ENCODE measurements at places on chromosomes 2 and 18.

DNA sequence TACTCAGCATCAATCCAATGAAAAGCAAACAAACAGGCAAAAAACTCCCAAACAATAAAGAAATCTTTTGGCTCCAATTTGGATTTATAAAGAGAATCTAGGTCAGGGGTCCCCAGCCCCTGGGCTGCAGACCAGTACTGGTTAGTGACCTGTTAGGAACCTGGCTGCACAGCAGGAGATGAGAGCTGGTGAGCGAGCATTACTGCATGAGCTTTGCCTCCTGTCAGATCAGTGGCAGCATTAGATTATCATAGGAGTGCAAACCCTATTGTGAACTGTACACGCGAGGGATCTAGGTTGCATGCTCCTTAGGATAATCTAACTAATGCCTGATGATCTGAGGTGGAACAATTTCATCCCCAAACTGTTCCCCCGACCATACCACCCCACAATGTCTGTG is 102.2 kb downstream of the KIAA1328 start:
- DNase-seq: no peak

DNA sequence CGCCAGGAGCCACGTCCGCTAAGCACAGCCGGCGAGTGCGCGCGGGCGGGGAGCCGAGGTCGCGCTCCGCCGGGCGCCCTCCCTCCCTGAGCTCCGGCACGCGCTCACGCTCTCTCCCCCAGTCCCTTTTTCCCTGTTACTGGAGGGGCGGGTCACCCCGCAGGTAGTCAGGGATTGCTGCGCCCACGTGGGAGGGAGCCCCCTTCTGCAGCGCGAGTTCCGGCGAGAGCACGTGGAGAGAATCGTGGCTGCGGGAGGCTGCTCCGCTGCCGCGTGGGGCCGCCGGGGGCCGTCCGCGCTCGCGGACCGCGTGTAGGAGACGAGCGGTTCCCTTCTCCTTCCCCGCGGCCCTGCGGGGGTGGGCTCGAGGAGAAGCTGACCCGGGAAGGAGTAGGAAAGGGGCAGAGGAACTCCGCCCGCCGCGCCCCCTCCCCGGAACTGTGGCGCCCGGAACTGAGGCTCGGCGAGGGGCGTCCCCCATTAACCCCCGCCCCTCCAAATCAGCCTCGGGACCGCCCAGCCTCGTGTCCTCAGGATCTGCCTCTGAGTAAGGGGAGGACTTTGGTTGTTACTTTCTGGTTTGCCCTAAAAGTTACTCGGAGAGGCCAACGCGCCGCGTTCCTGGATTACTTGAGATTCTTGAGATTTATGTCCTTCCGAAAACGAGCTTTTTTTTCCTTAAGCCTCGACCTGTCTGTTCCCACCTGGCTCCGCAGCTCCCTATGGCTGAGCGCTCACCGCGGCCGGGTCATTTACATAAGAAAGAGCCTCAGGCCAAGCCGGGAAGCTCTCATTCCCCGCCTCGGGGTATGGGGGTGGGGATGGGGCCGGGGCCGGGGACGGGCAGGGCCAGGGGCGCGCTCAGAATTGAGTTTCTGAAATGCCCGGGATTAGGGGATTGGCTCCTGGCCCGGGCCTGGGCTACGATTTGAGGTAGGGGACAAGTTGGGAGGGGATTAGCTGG is 1.1 kb downstream of the HK2 start:
- DNase-seq: peak; percentile 39

- peak; percentile 15 for DNase-seq
Observed at GRCh38 chr18:63342206-63342605, 22.6 kb upstream of the BCL2 start.

DNA sequence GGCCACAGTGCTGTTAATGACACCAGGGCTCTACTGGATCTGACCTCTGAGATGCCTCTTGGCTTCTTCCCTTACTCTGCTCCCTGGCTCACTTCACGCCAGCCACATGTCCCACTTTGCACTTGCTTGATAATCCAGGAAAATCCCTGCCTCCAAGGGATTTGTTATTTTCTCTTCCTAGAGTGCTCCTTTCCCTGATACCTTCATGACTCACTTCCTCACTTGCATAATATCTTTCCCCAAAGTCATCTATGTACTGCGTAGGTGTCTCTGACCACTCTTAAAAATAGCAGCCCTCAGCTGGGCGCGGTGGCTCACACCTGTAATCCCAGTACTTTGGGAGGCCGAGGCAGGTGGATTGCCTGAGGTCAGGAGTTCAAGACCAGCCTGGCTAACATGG is 572.3 kb downstream of the PLCL1 start:
- DNase-seq: no peak

DNA sequence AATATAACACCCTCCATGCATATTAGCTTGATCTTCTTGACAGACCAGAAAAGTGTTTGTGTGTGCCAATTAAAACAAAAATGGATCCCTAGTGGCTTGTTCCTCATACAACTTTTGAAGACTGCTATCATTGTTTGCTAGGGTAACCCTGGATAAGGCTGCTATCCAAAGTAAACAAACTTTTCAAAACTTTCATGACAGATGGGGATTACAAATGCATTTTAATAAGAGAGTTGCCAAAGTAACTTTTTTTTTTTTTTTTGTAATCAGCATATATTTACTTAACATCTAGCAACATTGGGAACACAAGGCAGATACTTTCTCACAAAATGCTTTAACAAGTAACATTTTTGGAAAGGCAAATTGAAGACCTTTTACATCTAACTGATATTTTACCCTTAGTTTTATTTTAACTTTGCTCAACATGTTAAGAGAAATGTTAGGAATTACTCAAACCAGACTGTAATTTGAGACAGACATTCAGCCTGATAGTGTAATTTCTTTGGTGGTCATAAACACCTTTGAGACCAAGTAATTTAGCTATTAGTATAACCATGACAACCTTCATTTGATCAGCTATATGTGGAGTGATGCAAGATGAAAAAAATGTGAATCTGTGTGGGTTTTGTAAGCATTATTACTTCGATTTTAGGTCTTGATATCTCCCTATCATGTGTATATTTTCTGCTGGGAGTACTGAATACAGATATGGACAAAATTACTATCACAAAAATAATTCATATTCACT is 300.9 kb downstream of the ARHGAP15 start:
- no peak for DNase-seq

DNA sequence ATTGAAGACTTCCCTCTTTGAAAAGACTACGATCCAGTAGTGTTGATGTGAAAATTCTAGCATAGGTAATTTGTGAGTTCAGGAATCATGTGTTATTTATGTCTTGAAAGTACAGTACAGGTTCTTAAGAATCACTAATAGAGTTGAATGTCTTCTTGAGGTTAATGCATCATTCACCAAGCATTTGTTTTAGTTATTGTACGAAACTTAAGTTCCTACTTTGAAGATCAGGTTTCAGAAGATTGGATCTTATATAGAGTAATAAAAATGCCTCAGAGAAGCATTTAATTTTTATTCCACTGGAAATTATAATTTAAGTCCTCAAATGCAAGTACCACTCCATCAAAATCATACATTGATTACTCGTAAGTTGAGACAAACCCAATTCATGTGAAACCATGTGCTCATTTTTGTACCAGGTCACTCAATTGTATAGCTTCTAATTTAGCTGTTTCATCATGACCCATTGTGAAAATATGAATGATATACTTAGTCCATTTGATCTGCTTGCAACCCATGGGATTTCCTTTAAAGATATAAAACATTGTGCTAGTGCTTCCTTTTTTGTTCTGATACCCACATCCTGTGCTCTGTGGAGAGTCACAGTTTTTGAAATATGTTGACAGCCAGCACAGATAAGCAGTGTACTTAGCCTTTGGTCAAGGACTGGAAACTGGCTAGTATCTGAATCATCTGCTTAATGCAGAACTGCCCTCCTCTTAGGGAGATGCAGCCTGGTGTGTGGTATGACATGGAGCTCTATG is 22.5 kb upstream of the RAB27B start:
- peak; percentile 14 for DNase-seq

- no peak for DNase-seq
Observed at GRCh38 chr18:45213040-45213333, 402.3 kb upstream of the SLC14A2 start.

GRCh38 chr18:24695168-24695567 is 234.7 kb downstream of the HRH4 start:
- DNase-seq: no peak

GRCh38 chr2:47631792-47632398 is 151.1 kb upstream of the MSH6 start:
- no peak for DNase-seq

DNA sequence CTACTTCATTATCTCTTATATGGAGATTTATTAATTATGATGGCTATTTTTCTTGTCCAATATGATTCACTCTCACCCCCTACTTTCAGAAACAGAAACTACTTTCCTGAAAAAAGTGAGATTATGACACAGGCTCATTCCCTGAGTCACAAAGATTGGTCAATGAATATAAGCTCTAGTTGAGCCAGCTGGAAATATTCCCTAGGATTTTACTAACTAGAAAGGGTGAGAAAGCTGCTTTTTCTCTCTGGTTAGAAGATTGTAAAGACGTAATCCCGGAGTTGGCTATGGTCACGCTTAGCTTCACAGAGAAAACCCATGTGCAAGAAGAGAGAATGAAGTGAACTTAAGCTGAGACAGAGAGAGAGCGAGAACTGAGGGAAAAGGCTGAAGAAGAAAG is 223.7 kb upstream of the SMAD7 start:
- no peak for DNase-seq

DNA sequence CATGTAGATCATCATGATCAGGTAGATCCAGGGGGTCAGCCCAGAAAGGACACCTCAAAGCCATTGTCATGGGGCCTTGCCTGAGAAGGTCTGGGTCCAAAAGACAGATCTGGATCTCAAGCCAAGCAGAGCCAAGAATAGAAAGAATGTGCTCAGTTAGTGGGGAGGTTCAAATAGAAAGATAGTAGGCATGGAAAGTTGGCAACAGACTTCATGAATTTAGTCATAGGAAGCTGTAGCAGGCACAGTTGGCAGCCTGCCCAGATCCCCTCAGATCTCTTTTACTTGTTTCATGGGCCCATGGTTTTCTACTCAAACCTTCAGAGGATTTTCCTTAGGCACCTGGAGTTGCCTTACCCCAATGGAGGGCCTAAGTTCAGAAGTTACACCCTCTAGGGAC is 767.0 kb downstream of the SLC4A3 start:
- DNase-seq: no peak

- DNase-seq: peak; percentile 18
Observed at GRCh38 chr2:111632661-111633060, 251.3 kb downstream of the ANAPC1 start.

- DNase-seq: peak; percentile 53
Observed at GRCh38 chr2:88671786-88672427, 19.6 kb upstream of the RPIA start.

- no peak for DNase-seq
Observed at GRCh38 chr18:72225958-72226357, 318.2 kb downstream of the CBLN2 start.

- DNase-seq: no peak
Observed at GRCh38 chr18:43876286-43876685, 599.0 kb upstream of the SYT4 start.

DNA sequence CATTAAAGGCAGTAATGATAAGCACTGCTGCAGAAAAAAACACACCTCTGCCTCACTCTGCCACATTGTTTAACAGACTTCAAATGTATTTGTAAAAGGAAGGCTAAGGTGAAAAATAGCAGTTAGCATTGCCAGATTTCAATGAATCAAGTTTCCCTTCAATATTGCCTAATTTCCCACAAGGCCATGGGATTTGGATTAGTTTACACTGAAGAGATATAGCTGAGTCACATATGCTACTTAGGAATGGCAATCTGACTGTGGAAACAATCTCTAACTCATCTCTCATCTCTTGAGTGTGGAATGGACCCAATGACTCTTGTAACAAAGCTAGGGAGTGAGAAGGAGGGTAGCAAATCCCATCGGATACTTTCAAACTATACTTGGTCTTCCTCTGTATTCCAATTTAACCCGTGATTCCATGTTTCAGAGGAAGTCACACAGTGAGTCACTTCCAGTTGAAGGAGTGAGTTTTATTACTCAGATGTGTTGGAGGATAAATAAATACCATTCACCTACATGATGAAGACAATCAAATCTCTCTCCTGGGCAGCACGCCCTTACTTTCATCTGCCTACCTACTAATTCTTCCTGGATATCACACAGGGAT is 5.1 kb downstream of the B4GALT6 start:
- no peak for DNase-seq

GRCh38 chr2:37262522-37262921 is 31.1 kb downstream of the NDUFAF7 start:
- no peak for DNase-seq

GRCh38 chr18:56799756-56800155 is 148.6 kb downstream of the WDR7 start:
- DNase-seq: no peak

GRCh38 chr18:27558388-27559155 is 373.5 kb upstream of the CHST9 start:
- no peak for DNase-seq

GRCh38 chr2:224659714-224660113 is 56.5 kb downstream of the CCDC195 start:
- DNase-seq: no peak

GRCh38 chr18:74689251-74689650 is 91.6 kb downstream of the ZNF407 start:
- DNase-seq: no peak

DNA sequence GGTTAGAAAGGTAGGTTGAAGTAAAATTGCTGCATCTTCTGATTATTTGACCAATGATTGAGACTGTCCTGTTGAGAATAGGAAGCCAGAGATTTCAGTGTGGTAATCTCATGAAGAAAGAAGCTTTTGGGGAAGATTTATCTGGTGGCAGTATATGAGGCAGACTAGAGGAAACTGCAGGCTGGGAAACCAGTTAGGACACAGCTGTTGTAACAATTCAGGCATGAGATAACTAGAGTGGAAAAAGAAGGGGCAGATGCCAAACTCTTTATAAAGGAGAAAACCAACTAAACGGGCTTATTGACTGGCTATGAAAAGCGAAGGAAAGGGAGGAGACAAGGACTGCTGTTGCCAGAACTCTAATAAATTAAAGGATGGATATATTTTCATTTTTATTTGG is 155.6 kb downstream of the TTC27 start:
- no peak for DNase-seq

GRCh38 chr2:239249048-239249447 is 151.8 kb downstream of the HDAC4 start:
- no peak for DNase-seq
